ENCODE measurements at places on chromosomes 11 and 22. TPM values are rescaled to one million over a fixed set of nuclear protein-coding genes. Genes with fewer than 3 reads are reported as not detected.

DNA sequence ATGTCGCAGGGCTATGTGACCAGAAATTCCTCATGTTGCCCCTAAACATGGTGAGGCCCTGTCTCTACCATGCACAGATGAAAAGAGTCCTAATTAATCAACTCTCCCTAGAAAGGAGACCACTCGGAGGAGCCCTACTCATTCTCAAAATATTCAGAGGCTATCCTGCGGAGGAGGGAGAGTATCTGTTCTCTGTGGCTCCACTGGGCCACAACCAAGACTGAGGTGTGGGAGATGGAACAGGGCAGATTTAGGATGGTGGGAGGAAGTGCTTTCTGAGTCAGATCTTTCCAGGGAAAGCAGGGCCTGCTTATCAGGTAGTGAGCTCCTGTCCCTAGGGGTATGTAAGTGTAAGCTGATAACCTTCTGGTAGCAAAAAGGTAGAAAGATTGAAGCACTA is 37.0 kb upstream of the PRDM11 start:
- no peak for DNase-seq

- no peak for DNase-seq
Observed at GRCh38 chr11:112925516-112926310, 35.5 kb upstream of the NCAM1 start.

GRCh38 chr22:33986954-33987353 is 66.7 kb upstream of the LARGE1 start:
- DNase-seq, result no peak

The KCNQ1OT1 gene
- total RNA-seq, result 2.4 TPM

The CADM1 gene
- total RNA-seq, result 27.3 TPM

GRCh38 chr11:81602508-81602907 is 1131.2 kb downstream of the FAM181B start:
- DNase-seq, result no peak

The ARVCF gene
- 65.4 TPM for total RNA-seq
